ENCODE measurements at places on chromosomes 11 and 22.

DNA sequence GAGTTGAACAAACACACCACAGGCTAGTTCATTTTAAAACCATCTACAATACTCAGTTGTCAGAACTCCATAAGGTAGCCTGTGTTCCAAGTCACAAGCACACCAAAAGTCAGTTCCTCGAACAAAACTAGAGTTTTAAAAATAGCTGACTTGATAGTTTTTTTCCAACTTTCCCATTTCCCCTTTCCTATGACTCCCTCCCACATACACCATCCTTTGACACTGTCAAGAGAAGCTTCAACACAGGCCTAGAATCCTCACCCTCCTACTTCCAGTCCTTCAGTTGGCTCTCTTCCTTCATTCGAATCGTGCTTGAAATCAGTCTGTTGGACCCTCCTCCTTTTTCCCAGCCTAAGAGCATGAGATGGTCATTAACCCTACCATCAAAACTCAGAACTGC, 105.7 kb upstream of the AKIP1 start:
- DNase-seq, result no peak

GRCh38 chr22:49006207-49007012, 821.3 kb downstream of the BRD1 start:
- DNase-seq, result peak; percentile 70

- no peak for DNase-seq
Observed at GRCh38 chr11:111582881-111583280, 19.4 kb upstream of the SIK2 start.

- DNase-seq, result no peak
Observed at GRCh38 chr11:71420455-71421241, 27.5 kb downstream of the DHCR7 start.

DNA sequence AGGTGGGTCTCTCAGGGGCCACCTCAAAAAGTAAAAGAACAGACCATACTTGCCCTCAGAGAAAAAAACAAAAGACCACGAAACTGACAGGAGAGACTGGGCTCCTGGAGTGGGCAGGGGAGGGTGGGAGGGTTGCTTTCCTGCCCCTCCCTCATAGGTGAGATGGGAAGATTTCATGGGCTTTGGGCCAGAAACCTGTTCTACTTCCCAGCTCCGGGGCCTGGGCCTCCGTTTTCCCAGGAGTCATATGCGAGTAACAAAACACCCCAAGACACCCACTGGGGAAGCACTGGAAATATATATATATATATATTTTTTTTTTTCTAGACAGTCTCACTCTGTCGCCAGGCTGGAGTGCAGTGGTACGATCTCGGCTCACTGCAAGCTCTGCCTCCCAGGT, 31.6 kb downstream of the TTLL1 start:
- DNase-seq, result no peak

- DNase-seq, result no peak
Observed at GRCh38 chr11:6538945-6539344, 41.9 kb downstream of the DNHD1 start.

- DNase-seq, result no peak
Observed at GRCh38 chr11:68505596-68505995, 45.0 kb downstream of the PPP6R3 start.

- DNase-seq, result no peak
Observed at GRCh38 chr11:35216962-35217678, 78.1 kb downstream of the CD44 start.

- DNase-seq, result no peak
Observed at GRCh38 chr11:118895093-118896039, 11.7 kb downstream of the CXCR5 start.

DNA sequence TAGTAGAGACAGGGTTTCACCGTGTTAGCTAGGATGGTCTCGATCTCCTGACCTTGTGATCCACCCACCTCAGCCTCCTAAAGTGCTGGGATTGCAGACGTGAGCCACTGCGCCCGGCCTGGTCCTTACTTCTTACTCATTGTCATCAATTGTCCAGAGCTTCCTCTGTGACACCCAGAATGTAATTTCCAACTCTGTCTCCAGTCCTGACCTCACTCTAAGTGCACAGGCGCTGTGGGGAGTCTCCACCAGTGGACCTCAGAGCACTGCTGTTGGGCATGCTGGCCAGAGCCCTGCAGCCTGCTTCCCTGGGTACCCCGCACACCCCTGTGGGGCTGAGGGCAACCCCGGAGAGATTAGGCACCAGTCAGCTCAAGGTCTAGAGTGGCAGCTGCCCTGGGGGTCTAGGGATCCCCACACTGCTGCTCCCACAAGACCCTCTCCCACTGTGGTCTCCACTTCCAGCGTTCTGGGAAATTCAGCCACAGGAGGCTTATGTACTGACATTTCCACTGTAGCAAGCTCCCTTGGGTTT, 1140.3 kb downstream of the TBC1D22A start:
- DNase-seq, result no peak

- no peak for DNase-seq
Observed at GRCh38 chr11:77395460-77396173, 78.3 kb downstream of the PAK1 start.

GRCh38 chr11:13316528-13316961, 39.0 kb downstream of the BMAL1 start:
- DNase-seq, result no peak

- no peak for DNase-seq
Observed at GRCh38 chr22:45092644-45093043, 71.1 kb upstream of the NUP50 start.

DNA sequence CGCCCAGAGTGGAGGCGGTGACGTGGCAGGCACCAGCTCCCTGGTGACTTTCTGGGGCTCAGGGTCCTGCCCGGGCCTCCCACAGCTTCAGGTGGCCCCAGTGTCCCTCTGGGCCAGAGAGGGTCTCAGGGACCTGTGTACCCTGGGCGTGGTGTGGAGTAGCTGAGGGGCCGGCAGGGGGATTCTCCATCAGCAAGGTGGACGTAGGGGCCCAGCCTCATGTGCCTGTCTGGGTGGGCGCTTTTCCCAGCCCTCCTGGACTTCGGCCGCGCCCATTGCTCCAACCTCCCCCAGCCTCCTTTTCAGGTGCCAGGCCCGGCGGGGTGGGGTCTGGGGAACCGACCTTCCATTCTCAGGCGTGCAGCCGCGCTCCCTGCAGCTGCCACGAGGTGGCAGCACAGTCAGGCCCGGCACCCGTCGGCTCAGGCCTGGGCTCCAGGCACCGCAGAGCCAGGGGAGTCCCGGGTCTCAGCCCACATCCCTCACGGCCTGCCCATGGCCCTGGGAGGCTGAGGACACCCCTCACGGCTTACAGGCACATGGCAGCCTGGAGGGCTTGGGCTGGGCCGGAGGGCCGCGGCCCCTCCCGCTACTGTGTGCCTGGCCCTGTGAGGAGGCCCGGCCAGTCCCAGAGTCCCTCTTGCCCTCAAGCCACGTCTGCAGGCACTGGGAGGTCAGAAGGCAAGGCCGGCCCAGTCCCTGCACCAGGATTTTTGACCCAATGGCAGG, 19.9 kb upstream of the MUC5B start:
- DNase-seq, result peak; percentile 77

DNA sequence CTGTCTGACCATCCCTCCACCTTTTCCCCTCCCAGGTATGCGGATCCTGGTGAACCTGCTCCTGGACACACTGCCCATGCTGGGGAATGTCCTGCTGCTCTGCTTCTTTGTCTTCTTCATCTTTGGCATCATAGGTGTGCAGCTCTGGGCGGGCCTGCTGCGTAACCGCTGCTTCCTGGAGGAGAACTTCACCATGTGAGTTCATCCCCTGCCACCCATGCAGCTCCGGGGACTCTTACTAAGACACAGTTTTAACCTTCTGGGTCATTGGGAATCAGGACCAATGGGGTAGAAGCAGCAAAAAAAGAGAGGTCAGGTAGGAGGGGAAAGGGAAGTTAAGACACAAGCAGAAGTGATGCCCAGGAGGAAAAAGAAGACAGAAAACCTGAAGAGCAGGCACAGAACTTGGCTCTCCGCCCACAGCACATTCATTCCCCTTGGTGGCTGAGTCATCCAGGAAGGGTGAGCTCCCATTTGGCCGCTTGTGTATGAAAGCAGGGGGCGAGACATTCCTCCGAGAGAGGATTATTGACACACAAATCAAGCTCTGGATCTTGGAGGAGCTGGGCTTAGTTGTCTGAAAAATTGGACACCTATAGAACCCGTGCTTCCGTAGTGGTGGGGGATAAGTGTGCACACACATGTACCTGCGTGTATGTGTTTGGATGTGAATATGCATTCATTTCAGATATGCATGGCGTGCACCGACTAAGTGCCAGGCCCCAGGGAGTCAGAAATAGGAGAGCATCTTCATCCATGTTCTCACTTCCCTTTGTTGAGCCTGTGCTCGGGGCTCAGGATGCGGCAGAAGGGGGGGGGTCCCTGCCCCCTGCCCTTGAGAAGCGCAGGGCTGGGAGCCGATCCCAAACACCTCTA, 64.2 kb downstream of the CACNA1I start:
- no peak for DNase-seq

GRCh38 chr11:68261006-68261405, 10.8 kb downstream of the C11orf24 start:
- DNase-seq, result no peak

GRCh38 chr22:44668886-44669521, 33.0 kb upstream of the PRR5 start:
- no peak for DNase-seq

DNA sequence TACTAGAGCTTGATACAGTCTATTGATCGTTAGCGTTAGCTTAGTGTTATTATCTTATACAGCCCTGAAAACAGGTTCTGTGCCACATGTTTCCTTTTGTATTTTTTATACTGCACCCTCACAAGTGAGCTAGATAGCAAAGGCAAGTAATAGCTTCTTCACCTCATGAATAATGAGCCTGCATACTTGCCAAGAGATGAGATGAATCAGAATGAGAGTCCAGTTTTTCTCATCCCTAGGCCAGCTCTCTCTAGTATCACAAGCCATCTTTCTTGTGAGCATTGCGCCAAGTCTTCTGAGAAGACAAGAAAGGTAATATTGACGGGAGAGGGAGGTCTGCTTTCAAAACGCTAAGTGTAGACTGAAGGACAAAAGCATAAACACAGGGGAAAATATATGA, 8.7 kb upstream of the CARD18 start:
- no peak for DNase-seq

- DNase-seq, result no peak
Observed at GRCh38 chr11:28874706-28875105, 766.5 kb downstream of the METTL15 start.

- DNase-seq, result peak; percentile 59
Observed at GRCh38 chr11:119337581-119338317, 2.9 kb downstream of the C1QTNF5 start.

DNA sequence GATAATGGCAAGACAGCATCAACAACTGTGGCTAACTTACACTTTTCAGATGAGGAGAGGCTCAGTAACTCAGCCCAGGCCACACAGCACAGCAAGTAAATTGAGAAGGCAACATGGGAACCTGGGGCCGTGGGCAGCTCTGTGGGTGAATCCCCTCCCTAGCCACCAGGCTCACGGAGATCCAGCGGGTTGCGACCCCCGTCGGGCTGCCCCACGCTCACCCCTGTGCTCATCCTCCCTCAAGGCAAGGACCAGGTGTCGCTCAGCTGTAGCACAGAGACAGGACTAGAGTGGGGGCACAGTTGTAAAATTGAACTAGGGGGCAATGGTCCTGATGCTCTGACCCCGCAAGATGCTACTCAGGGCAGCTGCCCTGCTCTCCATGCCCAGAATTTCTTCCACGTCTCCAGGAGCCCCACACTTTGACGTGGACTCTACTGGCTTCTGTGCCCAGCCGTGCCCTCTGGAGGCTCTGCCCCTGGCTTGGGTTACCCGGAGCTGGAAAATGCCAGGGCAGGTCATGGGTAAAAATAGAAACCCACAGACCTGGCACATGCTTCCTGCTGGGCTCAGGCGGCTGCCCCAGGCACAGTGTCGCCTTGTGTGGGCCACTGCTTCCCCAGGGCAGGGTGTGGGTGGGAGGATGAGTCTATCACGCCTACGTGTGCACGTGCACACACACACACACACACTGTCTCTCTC, 9.0 kb downstream of the TUBA8 start:
- DNase-seq, result no peak

DNA sequence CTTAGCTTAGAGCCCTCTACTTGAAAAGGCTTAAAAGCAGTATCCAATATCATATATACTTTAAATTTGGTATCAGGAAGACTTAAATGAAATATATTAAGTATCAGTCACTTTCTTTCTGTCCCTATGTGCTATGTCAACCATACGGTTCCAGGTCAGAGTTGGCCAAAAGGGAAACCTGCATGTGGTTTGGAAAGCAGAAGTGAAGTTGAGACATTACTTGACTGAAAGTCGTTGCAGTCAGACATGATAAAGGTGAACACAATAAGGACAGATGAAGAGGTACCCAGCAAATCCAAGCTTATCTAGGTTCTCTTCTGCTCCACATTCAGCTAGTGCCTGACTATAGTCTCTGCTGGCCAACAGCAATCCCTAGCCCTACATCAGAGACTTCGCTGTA, 336.8 kb downstream of the KCNA4 start:
- DNase-seq, result no peak

DNA sequence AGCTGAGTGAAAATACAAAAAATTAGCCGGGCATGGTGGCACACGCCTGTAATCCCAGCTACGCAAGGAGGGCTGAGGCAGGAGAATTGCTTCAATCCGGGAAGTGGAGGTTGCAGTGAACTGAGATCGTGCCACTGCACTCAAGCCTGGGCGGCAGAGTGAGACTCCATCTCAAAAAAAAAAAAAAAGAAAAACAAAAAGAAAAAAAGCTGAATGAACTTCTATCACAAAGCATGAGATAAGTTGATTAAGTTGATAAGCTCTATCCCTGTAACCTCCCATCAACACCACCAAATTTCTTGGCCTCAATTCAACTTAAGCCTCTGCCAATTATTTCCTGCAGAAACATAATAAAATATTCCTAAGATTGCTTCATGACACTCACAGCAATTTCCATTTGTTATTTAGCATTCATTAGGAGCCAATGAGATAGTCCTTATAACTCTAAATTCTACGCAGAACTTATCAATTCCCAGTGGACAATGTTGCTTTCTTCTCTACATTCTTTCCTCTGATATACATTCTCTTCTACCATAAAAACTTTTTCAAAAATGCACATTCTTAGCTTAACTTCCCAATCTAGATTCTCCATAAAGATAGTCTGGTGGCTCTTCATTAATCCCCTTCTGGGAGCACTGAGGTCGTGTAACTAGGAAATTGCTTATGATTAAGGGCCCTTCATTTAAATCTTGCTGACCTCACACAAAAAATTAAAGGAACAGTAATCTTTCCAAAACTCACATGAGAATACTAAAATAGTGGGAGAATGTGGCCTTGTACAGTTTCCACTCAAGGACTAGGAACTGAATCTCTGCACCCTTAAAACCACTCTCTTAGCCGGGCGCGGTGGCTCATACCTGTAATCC, 2.9 kb downstream of the AMBRA1 start:
- DNase-seq, result no peak

DNA sequence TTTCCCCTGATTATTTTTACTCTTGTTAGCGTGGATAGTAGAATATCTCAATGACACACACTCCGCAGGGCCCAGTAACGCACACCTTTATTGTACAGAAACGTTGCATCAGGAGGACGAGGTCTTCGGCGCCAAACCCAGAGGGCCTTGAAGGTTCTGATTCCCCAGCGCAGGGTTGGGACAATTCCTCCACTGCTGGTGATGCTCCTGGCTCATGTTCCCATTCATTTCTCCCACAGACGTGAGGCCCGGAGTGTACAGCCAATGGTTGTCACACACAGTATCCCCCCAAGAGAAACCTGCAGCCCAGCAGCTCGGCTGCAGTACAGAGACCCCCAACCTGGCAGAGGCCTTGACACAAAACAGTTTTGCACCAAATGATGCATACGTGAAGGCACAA, 6.1 kb upstream of the ANO1 start:
- no peak for DNase-seq

- DNase-seq, result no peak
Observed at GRCh38 chr11:13885083-13885482, 77.4 kb upstream of the SPON1 start.

Data from cardiac septum (tissue), 1 donor.